ENCODE measurements at places on chromosomes 13 and 19.

DNA sequence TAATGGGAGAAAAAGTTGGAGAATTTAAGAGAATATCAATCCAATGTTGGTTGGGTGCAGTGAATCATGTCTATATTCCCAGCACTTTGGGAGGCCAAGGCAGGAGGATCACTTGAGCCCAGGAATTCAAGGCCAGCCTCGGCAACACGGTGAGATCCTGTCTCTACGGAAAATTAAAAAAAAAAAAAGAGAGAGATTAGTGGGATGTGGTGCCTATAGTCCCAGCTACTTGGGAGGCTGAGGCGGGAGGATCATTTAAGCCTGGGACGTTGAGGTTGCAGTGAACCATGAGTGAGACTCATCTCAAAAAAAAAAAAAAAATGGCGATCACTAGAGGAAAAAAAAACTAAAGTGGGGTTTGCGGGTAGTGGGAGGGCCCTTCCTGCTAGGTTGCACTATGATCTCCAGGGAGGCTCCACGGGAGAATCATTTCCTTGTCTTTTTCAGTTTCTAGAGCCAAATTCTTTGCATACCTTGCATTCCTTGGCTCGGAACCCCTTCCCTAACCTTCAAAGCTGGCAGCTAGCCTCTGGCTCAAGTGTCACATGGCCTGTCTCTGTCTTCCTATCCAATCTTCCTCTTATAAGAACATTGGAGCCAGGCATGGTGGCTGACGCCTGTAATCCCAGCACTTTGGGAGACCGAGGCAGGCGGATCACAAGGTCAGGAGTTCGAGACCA, 5.8 kb upstream of the ERCC2 start:
- peak; percentile 89 for DNase-seq

DNA sequence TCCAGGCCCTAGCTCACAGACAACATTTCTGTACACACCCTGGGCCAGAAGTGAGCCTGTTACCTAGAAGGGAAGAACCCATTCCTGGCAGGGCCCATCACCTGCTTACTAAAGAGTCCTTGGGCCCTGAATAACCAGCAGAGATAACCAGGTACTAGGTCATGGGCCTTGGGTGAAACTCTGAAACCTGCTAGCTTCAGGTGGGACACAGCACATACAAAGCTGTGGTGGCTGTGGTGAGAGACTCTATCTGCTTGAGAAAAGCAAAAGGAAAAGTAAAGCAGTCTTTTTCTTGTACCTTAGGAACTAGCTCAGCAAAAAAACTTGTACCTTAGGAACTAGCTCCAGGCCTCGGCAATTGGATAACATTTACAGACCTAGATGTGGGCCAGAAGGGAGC, 1895.9 kb upstream of the PCDH20 start:
- no peak for DNase-seq

DNA sequence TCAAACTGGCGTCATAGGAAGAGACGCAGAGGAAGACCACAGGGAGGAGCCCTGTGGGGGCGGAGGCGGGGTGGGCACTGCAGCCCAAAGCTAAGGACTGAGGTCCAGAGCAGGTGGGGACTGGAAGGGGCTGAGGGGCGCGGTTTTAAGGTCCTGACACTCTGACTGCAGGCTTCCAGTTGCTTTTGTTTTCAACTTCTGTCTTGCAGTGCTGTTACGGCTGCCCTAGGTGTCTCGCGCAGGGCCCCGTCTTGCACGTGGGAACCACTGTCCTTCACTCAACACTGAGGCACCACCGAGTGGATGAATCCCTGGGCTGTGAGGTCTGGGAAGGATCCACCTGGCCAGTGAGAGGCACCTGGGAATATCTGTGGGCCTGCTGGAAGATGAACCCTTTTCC, 76.0 kb downstream of the TEX29 start:
- no peak for DNase-seq

DNA sequence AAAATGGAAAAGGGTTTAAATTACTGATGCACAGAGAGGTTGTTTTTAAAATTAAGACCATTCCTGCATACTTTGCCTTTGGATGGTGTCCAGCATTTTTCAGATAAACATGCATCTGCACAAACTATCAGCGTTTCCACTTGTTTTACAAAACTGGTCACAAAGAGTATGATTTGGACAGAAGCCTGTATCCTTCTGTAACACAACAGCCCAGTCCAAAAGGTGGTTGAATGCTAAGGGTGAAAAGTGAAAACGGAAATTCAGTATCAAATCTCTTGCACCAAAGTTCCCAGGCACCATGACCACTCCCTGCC, 21.7 kb upstream of the DOCK9 start:
- peak; percentile 88 for DNase-seq

- DNase-seq, result peak; percentile 93
These were observed 21.4 kb upstream of the ZNF181 start for GRCh38 chr19:34712395-34713261.

DNA sequence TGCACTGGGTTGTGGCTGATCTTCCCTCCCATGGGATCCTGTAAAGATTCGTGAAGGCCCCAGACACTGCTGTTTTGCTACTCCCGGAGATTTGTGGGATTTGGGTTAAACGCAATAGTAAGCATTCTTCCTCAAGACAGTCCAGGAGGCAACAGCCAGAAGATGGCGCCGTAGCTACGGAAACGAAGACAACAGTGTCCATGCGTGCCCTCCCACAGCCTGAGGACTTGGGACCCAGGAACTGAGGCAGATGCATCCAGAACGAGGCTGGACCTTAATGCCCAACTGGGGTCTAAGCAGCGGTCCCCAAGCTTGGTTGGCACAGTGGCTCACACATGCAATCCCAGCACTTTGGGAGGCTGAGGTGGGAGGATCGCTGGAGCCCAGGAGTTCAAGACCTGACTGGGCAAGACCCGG, 57.6 kb upstream of the ZNF507 start:
- peak; percentile 65 for DNase-seq

GRCh38 chr19:53696951-53697350, 65.2 kb downstream of the DPRX start:
- DNase-seq, result no peak

DNA sequence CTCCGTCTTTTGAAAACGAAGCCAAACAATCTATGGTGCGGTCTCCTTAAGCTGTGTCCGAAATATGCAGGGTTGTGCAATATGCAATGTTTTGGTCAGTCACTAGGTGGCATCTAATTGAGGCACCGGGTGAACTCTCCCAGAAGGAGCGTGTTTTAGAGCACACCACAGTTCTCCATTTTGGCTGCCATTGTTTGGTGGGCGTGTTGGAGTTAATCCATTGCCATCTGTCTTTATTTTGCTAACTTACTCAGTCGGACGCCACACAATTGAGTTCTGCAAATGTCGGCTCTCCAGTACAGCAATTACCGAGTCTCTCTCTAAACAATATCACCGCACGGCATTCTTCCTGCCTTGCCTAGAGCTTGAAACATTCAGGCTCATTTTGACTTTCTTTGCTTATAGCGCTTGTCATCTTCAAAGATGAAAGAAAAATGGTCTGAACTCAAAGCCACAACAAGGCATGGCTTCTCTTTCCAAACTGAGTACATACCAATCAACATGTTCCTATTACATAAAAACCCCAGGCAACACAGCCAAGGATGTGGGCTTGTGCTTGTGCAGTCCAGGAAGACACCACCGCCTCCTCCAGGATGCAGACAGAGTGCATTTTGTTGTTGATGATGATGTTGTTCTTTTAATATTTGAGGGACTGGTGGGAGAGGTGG, 182.0 kb upstream of the SERP2 start:
- peak; percentile 84 for DNase-seq

GRCh38 chr19:17020823-17021222, 5.8 kb downstream of the CPAMD8 start:
- peak; percentile 12 for DNase-seq

GRCh38 chr19:45774765-45775164, 5.7 kb upstream of the SIX5 start:
- DNase-seq, result no peak

DNA sequence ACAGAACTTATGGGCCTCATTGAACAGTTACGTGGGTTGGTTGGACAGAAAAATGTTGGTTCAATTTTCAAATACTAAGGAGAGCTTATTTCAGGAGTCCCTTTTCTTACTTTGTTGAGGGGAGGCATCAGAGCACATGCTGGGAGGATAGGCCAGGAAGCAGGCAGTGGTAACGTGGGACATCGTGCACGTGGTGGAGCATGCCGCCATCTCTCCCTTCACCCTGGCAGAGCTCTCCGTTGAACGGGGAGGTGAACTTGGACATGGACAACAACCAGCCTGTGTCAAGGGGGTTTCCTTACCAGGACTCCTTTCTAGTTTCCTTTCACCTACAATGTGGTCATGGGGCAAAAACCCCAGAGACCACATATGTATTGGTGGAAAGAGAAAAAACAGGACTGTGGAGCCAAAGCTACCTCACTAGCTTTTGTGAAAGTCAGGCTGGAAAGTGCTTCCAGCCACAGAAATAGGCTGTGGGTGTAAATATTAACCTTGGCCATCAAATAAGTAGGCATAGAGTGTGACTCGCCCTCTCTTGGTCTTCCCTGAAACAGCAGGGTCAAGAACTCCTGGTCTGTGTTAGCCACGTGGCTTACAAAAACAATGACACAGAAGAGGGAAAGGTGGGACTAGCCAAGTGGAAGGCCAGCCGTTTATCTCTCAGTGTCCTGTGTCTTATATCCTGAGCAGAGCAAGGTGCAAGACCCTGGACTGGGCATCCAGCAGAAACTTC, 14.4 kb downstream of the MICOS13 start:
- DNase-seq, result peak; percentile 61

GRCh38 chr13:50809133-50810090, 34.1 kb downstream of the DLEU7 start:
- no peak for DNase-seq

GRCh38 chr19:11535792-11536595, 2.7 kb upstream of the CNN1 start:
- peak; percentile 91 for DNase-seq

DNA sequence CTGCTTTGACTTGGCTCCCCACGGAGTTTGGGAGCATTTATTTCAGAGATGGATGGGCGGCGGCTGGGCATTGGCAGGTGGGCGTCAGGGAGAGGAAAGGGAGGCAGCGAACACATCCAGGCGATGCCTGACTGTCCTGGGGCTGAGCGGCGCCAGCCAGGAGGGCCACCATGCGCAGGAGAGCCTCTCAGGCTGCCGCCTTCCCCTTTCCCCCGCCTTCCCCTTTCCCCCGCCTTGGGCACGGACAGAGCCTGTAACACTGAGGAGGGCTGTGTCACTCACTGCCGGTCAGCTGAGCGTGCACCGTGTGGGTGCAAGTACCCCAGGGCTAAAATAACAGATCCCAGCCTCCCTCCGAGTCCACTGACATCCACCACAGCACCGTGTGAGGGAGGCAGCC, 11.4 kb downstream of the MCF2L start:
- no peak for DNase-seq

- DNase-seq, result peak; percentile 22
These were observed 8.1 kb upstream of the FXYD3 start for GRCh38 chr19:35107545-35107944.

DNA sequence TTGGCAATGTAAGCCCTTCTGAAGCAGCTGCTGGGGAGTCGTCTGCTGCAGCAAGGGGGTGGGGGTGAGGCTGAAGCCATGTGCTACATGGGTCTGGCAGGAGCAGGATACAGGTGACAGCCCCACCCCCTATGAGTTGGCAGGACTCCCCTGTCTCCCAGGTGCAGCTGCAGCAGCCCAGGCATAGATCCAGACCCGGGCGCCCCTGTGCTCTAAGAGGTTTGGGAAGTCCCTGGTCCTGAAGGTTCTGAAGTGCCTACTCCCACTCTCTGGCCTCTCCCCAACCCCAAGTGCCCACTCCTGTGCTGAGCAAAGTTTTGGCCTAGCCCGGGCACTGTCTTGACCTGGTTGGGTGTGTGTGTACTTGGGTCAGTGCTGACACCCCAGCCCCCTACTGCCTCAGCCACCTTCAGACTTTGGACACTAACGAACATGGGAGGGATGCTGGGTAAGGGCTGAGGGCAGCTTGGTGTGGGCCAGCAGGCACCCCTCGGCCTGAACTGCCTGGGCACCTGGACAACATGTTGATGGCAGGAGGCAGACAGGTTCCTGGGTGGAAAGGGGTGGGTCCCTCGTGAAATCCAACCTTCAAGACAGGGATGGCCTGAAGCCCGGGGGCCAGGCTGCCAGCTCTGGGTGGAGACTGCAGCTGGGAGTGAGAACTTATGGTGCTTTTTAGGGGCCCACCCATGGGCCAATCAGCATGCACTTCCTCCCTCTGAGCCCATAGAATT, 54.1 kb upstream of the SLITRK6 start:
- DNase-seq, result no peak

GRCh38 chr19:18345296-18345695, 4.9 kb downstream of the PGPEP1 start:
- no peak for DNase-seq

GRCh38 chr19:41746593-41747227, 8.6 kb upstream of the CEACAM6 start:
- DNase-seq, result peak; percentile 51

DNA sequence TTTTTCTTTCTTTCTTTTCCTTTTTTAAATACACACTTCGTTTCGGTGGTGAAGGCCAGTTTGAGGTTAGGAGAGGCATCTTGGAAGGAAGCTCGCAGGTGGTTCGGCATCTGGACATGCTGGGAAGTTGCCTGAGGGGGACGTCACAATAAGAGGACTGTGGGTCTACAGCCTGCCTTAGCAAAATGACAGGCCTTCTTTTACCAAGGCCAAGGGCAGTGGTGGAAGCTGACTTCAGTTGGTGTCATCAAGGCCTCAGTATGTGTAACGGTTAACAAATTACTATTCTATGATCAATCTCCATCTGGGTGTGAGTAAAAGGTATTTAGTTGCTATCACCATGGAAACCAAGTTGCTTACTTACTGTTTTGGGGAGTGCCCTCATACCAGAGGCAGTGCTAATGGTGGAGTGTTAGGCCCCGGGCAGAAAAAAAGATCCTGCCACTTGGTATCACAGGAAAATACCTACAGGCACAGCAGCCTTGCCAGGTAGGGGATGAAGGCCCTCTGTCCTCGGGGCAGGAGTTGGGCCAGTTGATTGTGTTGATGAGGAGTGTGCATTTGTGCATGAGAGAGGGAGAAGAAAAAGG, 10.3 kb downstream of the ACTN4 start:
- DNase-seq, result peak; percentile 75

GRCh38 chr13:94674609-94675348, 37.6 kb downstream of the SOX21 start:
- peak; percentile 79 for DNase-seq

DNA sequence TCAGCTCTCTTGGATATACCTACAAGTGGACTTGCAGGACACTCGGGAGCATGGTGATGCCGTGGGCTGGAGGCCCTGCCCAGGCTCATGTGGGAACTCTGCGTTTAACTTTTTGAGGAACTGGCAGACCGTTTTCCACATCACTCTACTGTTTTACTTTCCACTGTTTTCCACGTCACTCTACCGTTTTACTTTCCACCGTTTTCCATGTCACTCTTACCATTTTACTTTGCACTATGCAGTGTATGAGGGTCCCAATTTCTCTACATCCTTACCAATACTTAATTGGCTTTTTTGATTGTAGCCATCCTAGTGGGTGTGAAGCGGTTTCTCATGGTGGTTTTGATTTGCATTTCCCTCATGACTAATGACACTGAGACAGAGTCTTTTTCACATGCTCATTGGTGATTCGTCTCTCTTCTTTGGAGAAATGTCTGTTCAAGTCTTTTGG, 40.5 kb downstream of the GATAD2A start:
- peak; percentile 23 for DNase-seq

DNA sequence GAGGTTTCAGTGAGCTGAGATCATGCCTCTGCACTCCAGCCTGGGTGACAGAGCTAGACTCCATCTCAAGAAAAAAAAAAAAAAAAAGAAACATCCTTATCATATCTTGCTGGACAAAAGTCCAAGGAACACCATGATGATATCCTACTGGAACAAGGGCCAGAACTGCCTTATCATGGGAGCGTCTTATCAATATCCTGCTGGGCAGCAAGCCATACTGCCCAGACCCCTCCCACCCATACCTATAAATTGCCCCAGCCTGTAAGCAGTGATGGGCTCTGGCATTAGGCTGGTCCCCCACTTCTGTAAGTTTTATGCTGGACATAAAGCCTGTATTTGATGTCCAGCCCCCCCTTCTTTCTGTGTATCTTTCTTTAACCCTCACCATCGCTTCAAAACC, 14.7 kb upstream of the FBXO27 start:
- DNase-seq, result no peak

All from lung microvascular endothelial cell (primary cell).